ENCODE measurements at places on chromosomes 1 and 21.

GRCh38 chr1:194512957-194513356 is 1326.5 kb upstream of the B3GALT2 start:
- peak; percentile 99 for ATAC-seq

DNA sequence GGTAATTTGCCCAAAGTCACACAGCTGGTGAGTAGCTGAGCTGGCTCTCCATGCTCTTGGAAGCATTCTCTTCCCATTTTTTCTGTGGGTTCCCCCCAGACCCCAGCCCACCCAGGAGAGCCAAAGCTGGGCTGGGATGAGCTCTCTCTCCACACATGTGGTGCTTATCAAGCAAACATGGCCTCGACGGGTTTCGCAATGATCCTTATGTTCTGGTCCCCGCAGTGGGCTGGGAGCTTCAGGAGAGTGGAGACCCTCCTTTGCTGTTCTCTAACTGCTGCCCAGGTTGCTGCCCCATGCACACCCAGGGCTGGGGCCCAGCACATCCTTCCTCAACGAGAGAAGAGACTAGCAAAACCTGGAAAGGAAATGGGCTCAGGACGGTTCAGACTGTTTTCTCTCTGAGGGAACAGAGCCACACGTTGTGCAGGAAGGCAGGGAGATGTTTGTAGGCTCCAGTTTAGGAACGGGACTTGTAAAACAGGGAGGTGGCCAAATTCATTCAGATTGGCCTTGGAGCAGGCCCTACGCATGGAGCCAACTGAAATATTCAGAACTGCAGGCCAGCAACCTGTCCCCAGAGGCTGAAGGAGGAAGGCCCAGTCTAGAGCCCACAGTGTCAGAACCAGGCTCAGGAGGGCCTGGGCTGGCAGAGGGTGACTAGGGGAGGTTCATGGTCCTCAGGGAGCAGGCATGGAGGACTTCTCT is 27.2 kb upstream of the CSF1 start:
- no peak for ATAC-seq

DNA sequence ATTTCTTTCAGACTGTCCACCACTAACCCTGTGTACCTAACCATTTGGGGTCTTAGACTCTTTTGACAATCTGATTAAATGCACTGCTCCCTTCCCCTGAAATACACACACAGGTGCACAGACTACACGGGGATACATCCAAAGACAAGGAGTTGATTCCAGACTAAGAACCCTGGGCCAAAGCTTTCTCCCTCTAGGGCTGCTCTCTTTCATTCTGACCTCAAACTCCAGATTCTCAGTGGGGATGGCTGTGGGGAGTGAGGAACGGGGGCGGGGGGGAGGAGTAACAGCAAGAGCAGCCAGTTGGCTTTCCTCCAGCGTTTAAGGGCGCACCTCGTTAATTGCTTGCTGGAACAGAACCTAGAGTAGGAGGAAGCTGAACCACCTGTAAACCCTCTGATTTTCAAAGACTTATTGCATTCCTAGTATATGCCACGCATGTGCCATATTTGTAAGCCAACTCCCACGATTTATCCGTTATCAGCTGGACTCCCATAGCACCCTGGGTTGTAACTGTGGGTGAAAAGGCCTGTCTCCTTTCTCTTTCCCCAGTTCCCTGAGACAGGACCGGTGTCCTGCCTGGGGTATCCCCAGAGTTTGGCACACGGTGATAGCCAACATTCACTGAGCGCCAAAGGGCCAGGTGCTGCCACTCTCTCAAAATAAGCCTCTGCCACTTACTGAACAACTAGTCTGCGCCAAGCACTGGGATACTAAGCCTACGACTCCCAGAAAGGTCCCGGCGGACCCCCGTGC is 920 bp downstream of the MTHFR start:
- ATAC-seq: no peak

- ATAC-seq: no peak
Measured at GRCh38 chr1:235265900-235266299, 62.1 kb downstream of the ARID4B start.

DNA sequence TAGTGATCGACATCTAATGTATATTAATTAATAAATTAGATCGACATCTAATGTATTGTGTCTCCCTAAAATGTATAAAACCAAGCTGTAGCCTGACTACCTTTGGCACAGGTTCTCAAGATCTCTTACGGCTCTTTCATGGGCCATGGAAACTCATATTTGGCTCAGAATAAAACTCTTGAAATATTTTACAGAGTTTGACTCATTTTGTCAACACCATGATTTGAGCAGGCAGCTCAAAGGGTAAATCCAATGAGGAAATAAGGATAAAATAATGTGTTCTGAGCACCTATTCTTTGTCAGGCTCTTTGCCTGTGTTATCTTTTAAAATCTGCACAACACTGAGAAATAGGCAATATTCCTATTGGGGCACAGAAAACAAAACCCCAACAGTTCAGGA is 223.4 kb upstream of the DUSP10 start:
- ATAC-seq: no peak

DNA sequence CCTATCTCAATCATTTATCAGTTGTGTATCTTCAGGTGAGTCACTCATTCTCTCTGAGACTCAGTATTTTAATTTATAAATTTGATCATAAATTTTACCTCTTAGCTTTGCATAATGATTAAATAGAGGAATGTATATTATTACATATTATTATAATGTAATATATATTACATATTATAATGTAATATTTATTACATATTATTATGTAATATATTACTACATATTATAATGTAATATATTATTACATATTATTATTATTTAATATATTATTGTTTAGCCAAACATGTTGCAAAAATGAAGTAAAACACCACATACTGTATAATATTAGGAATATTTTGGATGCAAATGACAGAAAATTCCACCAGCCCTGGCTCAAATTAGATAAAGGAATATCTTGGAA is 104.7 kb upstream of the NFIA start:
- no peak for ATAC-seq

- ATAC-seq: no peak
Measured at GRCh38 chr1:33824971-33825370, 38.9 kb upstream of the HMGB4 start.

DNA sequence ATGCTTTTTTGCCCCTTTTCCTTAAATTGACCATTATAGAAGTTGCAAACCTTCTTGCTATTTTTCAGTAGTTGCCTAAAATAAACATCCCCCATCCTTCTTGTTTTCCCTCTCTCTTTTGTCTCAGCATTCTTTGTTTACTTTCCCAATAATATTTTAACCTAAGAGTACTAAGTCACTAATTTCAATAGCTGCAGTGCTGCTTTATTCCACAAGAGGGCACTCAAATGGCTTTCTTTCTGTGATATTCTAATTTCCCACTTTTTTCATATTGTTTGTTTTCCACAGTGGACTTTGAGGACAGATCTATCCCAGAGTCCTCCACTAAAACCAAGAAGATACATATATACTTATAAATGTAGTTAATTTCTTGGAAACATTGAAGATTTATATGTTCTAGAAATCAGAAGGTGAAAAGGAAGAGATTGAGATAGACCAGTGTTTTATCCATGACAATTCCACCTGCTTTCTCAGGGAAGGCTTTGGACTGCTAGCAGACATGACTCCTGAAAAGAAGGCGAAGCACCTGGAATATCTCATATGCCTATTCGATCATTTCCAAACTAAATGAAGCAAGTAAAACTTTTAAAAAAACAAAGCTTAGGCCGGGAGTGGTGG is 104.8 kb upstream of the GRIK1 start:
- ATAC-seq: no peak

- ATAC-seq: no peak
Measured at GRCh38 chr1:224783006-224783651, 146.3 kb upstream of the DNAH14 start.

GRCh38 chr1:236284291-236284721 is 2.5 kb upstream of the ERO1B start:
- no peak for ATAC-seq

- ATAC-seq: no peak
Measured at GRCh38 chr1:44705938-44706337, 25.0 kb downstream of the RNU5D-1 start.

GRCh38 chr1:202858331-202858730 is 30.6 kb downstream of the RABIF start:
- no peak for ATAC-seq

- no peak for ATAC-seq
Measured at GRCh38 chr1:31736675-31737074, 27.5 kb downstream of the ADGRB2 start.

- no peak for ATAC-seq
Measured at GRCh38 chr1:174800876-174801275, 198.9 kb upstream of the CACYBP start.

- no peak for ATAC-seq
Measured at GRCh38 chr1:165851034-165851658, 23.7 kb downstream of the UCK2 start.

GRCh38 chr1:231724876-231725647 is 98.5 kb downstream of the DISC1 start:
- ATAC-seq: peak; percentile 85

- ATAC-seq: no peak
Measured at GRCh38 chr1:85440612-85441011, 24.3 kb downstream of the DDAH1 start.

- no peak for ATAC-seq
Measured at GRCh38 chr1:230010603-230011332, 56.3 kb upstream of the GALNT2 start.

DNA sequence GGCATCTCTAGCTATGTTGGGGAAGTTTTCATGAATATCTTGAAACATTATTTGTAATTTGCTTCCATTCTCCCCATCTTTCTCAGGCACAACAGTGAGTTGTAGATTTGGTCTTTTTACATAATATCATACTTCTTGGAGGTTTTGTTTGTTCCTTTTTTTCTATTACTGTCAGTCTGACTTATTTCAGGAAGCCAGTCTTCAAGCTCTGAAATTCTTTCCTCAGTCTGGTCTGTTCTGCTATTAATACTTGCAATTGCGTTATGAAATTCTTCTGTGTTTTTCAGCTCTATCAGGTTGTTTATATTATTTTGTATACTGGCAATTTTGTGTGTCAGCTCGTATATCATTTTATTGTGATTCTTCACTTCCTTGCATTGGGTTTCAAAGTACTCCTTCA is 424.6 kb upstream of the PTBP2 start:
- ATAC-seq: no peak

DNA sequence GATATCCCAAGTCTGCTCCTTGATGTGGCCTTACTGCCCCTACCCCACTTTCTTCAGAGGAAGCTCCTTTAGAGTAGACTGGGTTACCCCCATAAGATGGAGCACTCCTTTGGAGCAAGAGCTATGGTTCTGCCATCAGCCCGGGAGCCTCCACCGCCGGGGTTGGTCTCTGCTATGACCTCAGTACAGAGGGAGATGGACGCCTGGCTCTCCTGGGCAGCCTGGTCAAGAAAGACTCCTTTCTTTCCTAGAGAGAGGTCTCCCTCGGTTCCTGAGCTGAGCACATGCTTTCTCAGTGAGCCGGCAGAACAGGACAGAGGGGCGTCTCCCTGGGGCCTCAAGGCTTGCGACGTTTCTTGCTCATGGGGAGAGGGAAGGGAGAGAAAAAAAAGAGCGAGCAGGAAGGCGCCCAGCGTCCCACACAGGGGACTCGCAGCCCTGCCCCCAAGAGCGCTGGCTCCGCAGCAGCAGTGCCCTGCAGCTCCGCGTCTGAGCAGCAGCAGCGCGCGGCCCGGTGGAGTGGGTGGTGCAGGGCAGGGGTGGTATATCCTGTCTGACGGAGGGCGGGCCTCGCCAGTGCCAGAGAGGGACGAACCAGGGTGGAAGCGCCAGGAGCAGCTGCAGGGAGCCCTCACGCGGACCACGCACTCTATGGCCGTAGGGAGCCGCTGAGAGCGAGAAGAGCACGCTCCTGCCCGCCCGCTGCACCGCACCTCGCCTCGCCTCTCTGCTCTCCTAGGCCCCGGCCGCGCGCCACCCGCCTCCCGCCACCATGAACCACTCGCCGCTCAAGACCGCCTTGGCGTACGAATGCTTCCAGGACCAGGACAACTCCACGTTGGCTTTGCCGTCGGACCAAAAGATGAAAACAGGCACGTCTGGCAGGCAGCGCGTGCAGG is at the start of gene PKP1:
Gene PKP1 (plus strand): TSS at position 576 of the 899 bp plus-strand sequence. CDS start 197 bp downstream, at position 773.
- peak; percentile 85 for ATAC-seq

- no peak for ATAC-seq
Measured at GRCh38 chr1:195019385-195019784, 1588.9 kb downstream of the KCNT2 start.

DNA sequence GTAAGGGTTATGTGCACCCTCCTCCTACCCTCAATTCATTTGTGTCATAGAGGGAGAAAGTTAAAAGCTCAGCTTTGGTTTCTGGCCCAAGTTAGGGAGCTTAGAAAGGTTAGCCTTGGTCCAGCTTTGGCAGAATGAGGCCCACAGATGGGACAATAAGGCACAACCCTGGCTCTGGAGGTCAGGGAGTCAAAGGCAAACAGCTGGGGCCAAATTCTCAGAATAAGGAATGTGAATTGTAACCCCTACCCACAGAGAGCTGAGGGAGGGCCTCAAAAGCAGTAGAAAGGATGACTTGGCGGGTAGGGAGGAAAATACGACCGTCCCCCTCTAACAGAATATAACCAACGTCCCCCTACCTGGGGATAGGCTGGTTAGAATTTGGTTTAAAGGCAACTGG is 9.0 kb downstream of the CERS2 start:
- ATAC-seq: no peak

- ATAC-seq: no peak
Measured at GRCh38 chr1:215004121-215004827, 78.3 kb upstream of the KCNK2 start.
